ENCODE measurements at places on chromosomes 1 and 21. TPM values are rescaled to one million over a fixed set of nuclear protein-coding genes. Genes with fewer than 3 reads are reported as not detected.

The RHD gene
- polyA plus RNA-seq: 0.30 TPM

- no peak for DNase-seq
These were observed 19.2 kb downstream of the CRCT1 start for GRCh38 chr1:152533327-152533938.

DNA sequence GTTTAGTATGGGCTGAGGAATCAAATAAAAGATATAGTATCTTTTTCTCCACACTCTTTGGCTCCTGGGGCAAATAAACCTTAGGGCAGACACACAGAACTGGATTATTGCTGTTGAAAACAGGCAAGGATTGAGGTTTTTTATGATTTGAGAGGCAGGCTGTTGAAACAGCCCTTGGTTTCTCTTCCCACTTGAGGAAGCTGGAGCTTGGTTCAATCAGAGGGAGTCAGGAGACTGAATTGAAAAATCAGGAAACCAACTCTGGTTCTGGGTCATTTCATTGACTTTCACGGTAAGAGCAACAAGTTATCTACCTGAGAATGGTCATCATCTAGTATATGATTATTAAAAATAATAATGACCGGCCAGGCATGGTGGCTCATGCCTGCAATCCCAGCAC is 108.4 kb downstream of the CNIH3 start:
- DNase-seq: no peak

DNA sequence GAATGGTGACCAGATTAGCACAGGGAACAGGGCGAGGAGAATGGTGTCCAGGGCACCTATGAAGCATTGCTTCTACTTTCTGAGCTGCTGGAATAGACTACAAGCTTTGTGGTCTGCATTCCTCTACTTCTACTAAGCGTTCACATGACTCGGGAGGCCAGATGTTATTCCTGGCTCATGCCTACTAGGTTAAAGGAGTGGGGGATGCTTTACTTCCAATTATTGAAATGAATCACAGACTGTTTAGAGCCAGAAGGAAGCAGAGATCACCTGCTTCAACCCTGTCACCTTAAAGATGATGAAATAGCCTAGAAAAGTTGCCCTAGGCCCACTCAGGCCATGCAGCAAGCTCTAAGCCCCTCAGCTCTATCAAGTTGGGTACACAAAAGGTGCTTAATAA is 633.5 kb downstream of the KIF26B start:
- DNase-seq: no peak

The FAM76A gene
- polyA plus RNA-seq: 27.9 TPM

- no peak for DNase-seq
These were observed 22.2 kb downstream of the DAB1 start for GRCh38 chr1:57401671-57402070.

DNA sequence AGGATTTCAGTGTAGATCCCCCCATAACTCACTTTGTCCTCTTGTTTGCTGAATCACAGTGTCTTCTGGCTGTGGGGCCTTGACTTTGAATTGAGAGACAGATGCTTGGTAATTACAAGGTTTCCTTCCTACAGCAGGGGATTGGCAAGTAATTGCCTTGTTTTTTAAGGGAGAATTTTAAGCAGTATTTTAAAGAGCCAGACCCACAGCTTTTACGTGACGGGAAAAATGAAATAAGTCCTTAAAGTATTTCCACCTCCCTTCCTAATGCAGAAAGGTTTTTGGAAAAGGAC is 41.0 kb downstream of the PGBD5 start:
- no peak for DNase-seq

DNA sequence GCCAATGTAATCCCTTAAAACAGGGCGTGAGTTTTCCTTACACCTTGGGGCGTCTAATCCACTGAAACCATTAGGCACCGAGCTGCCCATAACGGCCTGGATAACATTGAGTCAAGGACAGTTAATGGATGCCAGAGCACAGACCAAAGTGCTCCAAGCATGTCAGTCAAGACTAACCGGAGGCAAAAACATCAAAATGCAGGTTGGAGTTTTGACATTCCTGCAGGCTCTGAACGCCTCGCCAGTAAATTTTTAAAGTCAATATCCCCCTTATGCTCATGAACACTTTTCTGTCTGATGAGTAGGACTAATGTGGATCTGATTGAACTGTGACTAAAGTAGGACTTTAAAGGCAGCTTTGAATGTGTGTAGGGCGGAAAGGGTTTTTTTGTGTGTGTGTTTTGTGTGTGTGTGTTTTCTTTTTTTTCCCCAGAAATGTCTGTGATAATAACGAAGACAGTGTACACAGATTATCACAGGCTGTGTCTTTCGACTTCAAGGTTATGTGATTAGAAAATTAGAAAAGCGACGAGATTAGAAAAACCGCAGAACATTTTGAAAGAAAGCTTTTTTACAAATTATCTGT is 194.2 kb upstream of the PROX1 start:
- DNase-seq: no peak

- no peak for DNase-seq
These were observed 21.2 kb upstream of the JUN start for GRCh38 chr1:58804853-58805565.

GRCh38 chr1:213327017-213327667 is 276.1 kb downstream of the RPS6KC1 start:
- peak; percentile 10 for DNase-seq

DNA sequence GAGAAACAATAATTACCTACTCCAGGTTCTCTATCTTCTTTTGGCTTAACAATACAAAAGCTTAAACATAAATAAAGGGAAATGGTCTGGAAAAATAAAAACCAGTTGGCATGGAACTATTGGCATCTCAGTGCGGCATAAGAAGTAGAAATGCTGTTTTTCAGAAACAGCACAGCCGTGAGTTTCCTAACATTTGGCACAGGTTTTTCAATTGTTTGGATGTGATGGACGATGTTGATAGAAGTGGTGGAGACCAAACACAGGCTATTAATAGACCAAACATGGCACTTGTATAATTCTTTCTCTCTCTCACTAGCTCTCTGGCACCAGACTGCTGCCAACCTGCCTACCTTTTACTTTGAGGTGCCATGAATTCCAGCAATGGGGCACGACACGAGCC is 36.2 kb downstream of the KCNN3 start:
- no peak for DNase-seq

The UBASH3A gene
- not detected for polyA plus RNA-seq

The IFI16 gene
- 32.2 TPM for polyA plus RNA-seq

DNA sequence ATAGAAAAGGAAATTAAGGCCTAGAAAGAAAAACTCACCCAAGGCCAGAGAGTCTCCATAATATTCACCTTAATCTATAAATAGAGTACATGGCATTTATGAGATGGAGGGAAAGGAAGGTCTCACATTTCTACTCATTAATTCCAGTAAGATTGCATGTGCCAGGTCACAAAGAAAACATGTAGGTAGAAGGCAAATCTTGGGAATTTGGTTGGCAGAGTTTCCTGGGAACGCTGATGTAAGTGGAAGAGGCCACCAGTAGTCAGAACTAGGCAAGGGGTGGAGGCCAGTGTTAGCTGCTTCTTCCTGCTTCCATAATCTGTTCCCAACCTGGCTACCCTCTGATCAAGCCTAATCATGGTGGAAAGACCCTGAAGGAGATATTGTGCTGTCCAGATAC is 29.2 kb upstream of the PGBD5 start:
- DNase-seq: no peak

The CYP4A11 gene
- 0.22 TPM for polyA plus RNA-seq

GRCh38 chr1:110184446-110184845 is 25.7 kb upstream of the KCNC4 start:
- no peak for DNase-seq

DNA sequence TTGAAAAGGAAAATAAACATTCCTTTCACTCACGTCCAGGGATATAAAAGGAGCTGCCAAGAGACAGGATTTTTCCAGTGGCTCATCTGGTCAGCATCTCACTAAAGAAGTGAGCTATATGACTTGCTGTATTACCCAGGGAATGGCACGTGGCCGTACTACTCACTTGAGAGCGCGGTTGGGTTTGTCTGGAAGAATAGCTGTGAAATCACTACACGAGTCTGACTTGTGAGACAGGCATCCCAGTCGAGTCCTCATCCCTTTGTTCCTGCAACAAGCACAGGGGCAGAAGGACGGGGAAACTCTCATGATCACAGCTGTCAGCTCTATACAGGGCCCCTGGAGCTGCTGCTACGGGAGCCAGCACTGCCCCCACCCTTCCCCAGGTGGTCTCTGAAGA is 17.7 kb downstream of the RGS8 start:
- peak; percentile 72 for DNase-seq

The FCGR2B gene
- 0.06 TPM for polyA plus RNA-seq

The TAS1R1 gene
- polyA plus RNA-seq: 9.5 TPM

GRCh38 chr1:13723810-13724209 is 23.8 kb downstream of the PRDM2 start:
- DNase-seq: no peak

DNA sequence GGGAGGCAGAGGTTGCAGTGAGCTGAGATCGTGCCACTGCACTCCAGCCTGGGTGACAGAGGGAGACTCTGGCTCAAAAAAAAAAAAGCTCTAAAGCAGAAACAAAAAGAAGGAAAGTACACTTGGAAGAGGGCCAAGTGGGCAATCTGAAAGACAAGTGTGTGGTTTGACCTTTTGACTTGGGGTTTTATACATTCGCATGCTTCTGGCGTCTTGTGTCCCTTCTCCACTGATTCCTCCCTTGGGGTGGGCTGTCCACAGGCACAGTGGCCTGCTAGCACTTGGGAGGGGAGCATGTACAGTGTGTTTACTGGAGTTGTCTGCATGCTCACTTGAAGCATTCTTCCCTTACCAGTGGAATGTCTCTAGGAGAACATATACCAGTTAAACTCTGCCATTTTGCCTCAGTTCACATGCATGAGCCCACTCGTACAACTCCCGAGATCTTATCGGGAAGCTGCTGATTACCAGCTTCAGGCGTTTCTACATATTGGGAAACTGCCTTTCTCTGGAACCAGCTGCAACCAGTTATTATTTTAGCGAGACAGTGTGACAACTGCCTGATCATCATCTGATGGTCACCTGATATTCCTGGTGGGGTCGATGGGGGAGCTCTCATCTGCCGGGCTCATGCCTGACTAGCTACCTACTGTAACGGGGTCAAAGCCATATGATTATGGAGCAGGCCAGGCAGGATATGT is 113.5 kb upstream of the ZNF678 start:
- no peak for DNase-seq

- no peak for DNase-seq
These were observed 7.8 kb upstream of the CD58 start for GRCh38 chr1:116578581-116578980.

- peak; percentile 10 for DNase-seq
These were observed 150.8 kb downstream of the MAST2 start for GRCh38 chr1:45953934-45954847.

The OR2L13 gene
- polyA plus RNA-seq: not detected

DNA sequence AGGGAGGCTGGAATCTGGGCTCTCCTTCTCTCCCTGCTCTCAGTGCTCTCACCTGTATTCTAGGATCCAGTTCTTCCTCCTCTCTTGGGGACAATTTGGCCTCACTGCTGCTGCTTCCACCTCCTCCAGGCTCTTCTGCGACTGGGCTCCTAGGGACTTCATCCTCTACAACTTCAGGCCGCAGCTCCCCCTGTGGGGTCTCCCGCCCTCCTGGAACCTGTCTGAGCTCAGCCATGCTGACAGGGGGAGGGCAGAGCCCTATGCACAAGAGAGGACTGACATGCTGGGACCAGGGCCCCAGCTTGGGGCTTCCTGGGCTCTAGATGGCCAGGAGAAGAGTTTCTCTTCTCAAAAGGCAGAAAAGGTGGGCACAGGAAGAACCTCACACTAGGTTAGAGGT is 1.0 kb downstream of the SH3BP5L start:
- DNase-seq: no peak

DNA sequence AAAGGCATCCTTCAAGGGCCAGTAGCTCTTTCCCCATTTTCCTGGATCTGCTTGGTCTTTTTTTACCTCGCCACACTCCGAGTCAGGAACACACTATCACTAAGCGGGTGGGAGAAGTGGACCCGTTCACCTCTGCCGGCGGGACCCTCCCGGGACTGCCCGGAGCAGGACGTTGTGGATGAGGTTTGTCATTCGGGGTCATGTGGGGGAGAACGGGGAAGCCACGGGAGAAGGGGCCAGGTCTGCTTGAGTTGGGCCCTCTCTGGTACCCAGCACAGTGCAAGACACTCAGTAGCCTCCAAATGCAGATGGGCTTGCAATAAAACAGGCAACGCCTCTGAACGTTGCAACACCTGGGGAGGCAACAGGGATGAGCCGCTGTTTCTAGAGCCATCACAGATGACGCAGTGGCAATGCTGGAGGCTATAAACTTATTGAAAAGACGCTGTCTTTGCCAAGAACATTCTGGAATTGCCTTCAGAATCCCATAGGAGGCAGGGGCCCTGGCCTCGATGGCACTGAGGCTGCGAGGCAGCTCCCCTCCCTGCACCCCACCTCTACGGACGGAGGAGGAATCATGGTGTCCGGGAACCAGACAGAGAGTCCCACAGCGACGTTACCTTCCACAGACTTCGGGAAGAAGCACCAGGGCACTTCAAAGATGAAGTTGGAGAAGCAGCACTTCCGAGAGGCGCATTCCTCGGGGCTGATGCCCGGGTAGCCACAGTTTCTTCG is 3.8 kb downstream of the TFF2 start:
- no peak for DNase-seq

DNA sequence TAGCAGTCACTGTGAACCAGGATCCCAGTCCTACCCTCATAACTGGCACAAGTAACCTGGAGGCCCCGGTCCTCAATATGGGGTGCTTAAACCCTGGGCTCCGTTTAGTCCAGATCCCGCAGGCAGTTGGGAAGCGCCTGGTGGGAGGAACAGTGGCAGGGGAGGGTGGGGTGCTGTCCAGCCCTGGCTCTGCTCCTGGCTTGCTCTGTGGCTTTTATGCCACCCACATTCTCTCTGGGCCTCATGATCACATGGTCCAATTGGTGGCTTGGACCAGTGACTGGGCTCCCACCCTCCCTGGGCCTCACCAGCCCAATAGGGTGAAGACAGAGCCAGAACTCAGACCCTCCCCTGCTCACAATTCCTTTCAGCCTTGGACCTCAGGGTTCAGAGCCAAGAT is 2.9 kb downstream of the CD164L2 start:
- DNase-seq: no peak

DNA sequence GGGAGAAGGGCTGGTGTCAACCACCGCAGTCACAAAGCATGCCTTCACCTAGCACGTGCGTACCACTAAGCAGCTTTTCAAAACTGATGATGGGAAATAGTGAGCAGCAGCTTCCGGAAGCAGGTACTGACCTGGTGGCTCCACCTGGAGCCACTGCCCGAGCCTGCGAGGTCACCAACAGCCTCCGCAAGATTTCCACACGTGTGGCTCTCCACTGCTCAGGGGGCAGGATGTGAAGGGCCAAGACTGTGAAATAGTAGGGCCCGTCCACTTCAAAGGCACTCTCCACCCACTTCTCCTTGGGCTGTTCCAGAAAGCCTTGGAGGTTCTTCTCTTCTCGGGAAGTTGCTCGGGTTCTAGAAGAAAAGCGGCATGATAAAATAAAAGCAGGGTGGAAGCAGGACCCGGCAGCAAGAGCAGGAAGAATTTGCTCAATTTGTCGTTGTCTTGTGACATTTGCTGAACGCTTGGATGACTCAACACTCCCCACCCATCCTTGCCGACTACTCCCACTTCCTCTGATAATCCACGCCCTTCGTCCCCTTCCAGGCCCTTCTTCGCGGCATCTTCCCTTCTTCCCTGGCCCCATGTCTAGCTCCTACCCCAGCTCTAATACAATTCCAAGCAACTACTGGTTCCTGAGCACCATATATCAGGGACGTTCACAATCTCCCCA is 124.9 kb upstream of the IFFO2 start:
- DNase-seq: no peak

The MAP1LC3C gene
- 25.8 TPM for polyA plus RNA-seq

- DNase-seq: peak; percentile 69
These were observed 20.8 kb upstream of the RGS2 start for GRCh38 chr1:192787914-192788585.

- DNase-seq: peak; percentile 17
These were observed 412.4 kb downstream of the DISC1 start for GRCh38 chr1:232038706-232039677.

Measured in hindlimb muscle (tissue), 1 donor.